ENCODE measurements at places on chromosomes 16 and 17. TPM values are rescaled to one million over a fixed set of nuclear protein-coding genes. Genes with fewer than 3 reads are reported as not detected.

The TEX19 gene
- total RNA-seq = not detected

The MEOX1 gene
- total RNA-seq = not detected

The GRAPL gene
- not detected for total RNA-seq

The SEPTIN1 gene
- total RNA-seq = 0.63 TPM

The AANAT gene
- total RNA-seq = 0.25 TPM

The CORO1A gene
- 3.0 TPM for total RNA-seq

The HASPIN gene
- total RNA-seq = 1.5 TPM

The CACNG1 gene
- total RNA-seq = not detected

The ZNF771 gene
- 8.6 TPM for total RNA-seq
